ENCODE measurements at places on chromosomes 11 and 22.

- DNase-seq, result no peak
These were observed 1.5 kb downstream of the ME3 start for GRCh38 chr11:86670911-86671310.

DNA sequence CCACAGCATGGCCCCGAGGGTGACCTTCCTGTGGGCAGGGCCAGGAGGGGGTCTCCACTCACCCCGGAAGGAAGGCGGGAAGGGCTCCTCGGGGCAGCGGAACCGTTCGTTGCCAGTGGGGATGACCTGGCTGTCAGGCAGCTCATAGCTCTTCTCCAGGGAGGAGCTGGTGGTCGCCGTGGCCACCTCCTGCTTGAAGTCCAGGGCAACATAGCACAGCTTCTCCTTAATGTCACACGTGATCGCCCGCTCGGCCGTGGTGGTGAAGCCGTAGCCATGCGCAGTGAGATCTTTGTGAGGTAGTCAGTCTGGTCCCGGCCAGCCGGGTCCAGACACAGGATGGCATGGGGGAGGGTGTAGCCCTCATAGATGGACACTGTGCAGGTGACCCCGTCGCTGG is 31.5 kb upstream of the SYT8 start:
- DNase-seq, result no peak

DNA sequence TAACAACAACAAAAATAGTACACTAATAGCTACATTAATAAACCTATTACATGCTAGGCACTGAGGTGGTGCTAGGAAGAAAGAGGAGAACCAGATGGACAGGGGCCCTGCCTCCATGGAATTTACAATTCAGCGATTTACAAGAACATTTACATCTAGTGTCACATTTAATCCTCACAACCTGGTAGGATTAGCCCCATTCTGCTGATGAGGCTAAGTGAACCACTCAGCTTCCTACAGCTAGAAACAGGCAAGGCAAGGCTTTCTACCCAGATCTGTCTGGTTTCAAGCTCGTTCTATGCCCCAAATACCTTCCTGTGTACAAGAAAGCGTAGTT is 368.4 kb downstream of the BUD13 start:
- no peak for DNase-seq

GRCh38 chr11:77400775-77401449 is 73.0 kb downstream of the PAK1 start:
- DNase-seq, result no peak

DNA sequence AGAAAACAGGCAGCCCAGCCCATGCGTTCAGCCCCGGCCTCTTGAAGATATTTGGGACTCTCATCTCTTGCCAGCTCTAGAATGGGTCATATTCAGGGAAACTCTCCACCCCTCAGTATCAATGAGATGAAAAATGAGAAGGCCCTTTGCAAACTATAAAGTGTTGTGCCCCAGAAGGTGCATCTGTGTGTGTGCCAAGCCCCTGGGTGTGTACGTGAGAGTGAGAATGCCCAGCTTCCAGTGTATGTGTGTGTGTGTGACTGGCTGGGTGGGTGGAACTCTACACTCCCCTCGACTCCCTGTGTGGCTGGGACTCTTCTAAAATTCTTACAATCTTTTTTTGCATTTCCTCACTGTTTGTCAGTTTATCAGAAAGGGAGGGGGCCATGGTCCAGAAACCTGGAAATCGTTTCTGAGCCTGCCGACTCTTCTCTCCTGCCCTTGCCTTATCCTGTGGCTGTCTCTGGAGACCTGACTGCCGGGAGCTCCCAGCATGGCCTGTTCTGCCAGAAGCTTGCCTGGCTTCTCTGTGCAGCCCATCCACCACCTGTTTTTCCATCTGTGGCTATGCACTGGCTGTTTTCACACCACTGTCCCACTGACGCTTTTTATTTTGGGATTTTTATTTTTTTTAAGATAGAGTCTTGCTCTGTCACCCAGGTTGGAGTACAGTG is 1.2 kb downstream of the P2RY6 start:
- DNase-seq, result no peak

GRCh38 chr11:35362521-35362980 is 56.8 kb downstream of the SLC1A2 start:
- DNase-seq, result no peak

DNA sequence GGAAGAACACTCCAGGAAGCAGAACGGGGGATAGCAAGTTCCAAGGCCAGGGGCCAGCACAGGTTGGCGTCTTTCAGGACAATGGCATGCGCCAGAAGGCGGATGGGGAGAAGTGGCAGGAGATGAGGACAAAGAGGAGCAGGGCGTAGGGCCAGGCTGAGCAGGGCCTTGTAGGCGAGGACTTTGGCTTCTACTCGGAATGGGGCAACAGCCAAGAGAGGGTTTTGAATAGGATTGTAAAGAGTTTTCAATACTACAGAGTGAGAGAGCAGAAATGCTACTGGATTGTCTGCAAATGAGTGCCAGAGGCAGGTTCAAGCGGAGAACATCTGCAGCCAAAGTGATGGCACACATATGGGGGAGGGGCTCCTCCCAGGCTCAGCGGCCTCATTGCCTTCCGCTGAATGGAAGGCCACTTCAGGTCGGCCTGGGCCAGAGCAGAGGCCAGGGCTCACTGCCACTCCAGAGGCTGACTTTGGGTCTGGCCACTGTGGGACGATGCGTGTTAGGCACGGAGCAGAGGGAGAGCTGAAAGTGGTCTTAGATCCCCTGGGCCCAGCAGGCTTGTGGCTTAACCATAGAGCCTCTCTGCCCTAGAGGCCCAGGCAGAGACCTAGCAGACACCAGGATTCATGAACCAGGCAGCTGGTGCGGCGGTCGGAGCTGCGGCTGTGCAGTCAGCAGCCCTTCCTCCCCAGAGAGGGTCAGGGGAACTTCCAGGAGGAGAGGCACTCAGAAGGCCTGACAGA is 118.2 kb downstream of the DSCAML1 start:
- DNase-seq, result no peak

- DNase-seq, result no peak
These were observed 518 bp upstream of the CHRM1 start for GRCh38 chr11:62921573-62922188.

DNA sequence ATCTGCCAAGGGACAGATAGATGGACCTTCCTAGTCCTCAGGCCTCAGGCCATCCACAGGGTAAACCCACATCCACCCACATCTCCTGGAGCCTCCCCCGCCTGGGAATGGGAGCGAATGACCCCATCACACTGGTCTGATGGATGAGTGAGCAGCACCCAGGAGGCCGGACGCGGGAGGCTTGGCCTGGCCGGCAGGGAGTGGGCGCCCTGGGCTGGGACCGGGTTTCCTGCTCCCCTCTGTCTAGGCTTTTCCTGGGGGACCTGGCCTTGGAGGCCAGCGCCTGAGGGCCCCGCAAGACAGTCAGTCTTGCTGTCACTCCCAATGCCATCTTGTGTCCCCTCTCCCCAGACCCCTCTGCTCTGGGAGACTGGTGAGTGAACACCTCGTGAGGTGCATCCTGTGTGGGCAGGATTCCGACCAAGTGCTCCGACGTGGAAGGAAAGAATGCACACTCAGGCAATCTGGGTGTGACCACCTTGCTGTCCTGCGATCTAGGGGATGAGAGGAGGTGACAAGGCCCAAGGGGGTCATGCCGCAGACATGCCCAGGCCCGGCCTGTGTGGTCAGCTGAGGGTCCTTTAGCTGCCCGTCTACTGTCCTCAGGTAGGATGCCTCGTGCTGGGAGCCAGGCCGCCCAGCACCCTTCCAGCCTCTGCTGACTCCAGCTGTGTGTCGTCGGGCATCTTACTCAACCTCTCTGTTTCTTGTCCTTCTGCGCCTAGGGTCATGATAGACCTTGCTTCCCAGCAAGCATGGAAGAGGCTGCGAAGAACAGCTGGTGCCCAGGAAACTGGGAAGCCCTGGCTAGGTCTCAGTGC is 26.5 kb upstream of the WNT7B start:
- DNase-seq, result no peak

DNA sequence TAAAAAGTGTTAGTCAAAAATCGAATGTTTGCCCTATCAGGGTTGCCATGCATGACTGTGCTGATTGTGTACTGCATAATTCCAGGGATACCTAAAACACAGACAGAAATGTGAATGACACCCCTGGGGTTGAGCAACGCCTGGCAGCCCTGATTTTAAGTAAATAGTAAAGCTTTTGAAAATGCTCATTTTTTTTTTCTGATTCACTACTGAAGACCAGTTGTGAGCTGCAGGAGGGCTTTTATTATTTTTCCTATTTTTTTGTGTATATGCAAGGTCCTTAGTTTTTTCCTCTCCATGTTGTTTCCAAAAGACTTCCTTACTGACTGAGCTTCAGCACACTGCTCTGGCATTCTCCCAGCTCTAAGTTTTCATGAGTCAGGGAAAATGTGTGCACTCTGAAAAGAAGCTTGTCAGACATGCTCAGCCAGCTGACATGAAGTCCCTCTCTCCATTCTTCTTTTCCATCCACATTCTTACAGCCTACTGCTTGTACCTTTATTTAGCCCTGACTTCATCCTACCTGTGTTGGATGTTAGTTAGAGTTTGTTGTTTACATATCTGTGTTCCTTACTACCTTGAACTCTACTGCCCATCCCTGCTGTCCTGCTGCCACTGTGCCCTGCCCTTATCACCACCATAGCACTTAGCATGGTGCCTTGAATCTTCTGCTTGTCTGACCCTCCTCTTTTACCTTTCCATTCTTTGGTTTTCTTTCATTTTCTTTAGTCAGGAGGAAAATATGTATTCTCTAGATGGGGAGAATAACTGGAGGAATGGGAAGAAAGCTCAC is 79.5 kb downstream of the HORMAD2 start:
- peak; percentile 73 for DNase-seq

DNA sequence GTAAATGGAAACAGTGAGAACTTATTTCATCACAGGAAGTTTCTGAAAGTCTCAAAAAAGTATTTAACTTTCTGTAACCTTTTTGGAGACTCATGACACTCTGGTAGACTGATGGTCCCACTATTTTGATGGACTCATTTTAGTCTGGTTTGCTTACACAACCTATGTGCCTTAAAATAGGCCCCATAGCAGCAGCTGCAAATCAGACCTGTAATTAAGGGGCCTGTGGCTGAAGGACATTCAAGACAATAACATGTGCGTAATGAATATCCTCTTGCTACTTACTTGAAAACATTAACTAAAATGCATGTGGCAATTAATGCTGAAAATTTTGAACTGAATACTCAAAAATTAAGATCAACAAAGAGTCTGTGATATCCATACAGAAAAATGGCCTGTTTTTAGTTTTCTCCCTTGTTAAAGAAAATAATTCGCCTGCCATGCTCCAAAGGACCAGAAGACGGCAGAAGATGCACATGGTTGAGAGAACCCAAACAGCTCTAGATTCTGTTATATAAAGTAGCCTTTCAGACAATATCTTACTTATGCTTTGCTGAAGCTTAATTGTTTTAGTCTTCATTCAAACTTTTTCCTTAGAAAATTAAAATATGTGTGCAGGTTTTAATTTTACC is 568.5 kb downstream of the KCNA4 start:
- peak; percentile 17 for DNase-seq

- DNase-seq, result peak; percentile 45
These were observed 3.4 kb upstream of the SCUBE1 start for GRCh38 chr22:43346521-43346929.

- DNase-seq, result no peak
These were observed 23.8 kb upstream of the SLC22A12 start for GRCh38 chr11:64566915-64567891.

DNA sequence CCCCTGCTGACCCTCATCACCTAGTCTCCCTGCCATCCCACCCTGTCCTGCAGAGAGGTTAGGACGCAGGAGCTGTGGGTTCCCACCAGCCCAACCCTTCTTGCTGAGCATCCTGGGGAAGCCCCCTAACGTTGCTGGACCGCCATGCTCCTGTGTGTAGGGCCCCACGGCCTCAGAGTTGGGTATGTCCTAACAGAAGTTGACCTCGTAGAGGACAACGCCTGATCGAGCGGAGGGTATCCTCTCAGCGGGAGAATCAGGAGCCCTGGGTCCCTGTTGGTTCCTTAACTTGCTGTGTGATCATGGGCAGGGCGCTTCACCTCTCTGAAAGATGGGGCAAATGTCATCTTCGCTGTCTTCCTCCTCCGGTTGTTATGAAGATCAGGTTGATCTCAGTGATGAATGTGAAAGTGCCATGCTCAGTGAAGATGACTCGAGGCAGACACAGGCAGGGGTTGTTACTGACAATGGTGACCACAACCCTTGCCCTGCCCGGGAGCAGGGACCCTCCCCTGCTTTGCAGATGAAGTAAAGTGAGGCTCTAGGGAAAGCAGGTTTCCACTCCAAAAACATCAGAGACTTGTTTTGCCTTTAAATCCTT is 19.3 kb upstream of the CD5 start:
- no peak for DNase-seq

GRCh38 chr22:24436553-24436952 is 9.2 kb downstream of the ADORA2A start:
- no peak for DNase-seq

DNA sequence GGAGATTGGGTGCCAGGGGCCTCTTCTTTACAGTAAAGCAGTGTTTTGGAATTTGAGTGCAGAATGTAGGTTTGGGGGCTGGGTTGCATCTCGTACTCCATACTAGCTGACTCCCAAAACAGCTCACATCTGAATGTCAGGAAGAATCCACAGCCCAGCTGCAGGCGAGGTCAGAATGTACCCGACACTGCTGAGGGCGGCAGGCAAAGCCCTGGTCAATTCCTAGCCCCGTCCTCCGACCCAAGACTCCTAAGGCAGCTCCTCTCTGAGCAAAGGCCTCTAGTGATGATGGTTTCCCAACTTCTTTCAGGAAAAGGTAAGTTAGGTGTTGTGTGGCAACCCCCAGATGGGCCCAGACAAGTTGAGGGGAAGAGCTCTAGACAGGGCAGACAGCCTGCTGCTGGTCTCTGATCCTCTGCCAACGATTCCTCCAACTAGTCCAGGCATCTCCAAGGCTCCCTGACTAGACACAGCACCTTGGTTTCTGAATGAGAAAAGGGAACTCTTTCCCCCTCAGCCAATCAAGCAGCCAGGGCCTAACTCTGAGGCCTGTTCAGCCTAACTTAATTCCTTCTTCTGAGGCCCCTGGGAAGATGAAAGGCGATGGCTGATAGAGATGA is 8.6 kb downstream of the LARGE2 start:
- DNase-seq, result no peak

DNA sequence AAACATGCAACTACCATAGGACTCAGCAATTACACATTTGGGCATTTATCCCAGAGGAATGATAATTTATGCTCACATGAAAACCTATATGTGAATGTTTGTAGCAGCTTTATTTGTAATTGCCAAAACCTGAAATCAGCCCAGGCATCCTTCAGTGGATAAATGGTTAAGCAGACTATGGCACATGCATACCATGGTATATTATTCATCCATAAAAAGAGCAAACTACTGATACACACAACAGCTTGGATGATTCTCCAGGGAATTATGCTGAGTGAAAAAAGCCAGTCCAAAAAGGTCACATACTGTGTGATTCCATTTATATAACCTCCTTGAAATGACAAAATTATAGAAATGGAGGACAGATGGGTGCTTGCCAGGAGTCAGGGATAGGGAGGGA is 86.7 kb downstream of the ALX4 start:
- peak; percentile 17 for DNase-seq

GRCh38 chr11:15157181-15157580 is 42.5 kb downstream of the INSC start:
- peak; percentile 93 for DNase-seq
